Islet precursor cell (in vitro differentiated cells): ENCODE measurements at places on chromosomes 1 and 21.

DNA sequence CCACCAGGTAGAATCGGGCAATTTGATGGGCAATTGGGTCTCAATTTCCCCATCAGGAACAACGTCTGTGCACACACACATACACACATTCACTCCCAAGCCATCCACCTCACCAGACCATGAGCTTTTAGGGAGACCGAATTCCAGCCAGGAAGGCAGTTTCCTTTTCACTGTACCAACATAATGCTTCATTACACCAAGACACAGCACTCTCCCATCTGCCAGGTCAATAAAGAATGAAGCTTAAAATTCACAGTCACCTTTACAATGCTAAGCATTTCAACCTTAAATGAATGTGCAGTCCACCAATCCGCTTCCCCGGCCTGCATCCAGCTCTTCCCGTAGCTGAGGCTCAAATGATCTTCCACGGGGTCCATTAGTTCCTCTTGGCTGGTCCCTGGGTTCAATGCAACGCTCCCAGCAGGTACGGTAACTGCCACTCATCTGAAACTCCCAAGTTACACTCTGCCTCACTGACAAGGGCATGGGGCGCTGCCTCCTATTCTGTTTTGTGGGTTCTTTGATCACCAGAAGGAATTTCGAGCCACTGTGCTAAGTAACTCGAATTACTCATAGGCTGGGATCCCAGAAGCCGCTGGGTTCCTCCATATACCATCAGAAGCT lies 105.0 kb downstream of the SIM2 start:
- no peak for DNase-seq

- no peak for DNase-seq
Measured at GRCh38 chr1:245546875-245547274, 392.1 kb downstream of the KIF26B start.

GRCh38 chr1:39825432-39825941 lies 36.8 kb upstream of the BMP8B start:
- DNase-seq: no peak

- DNase-seq: no peak
Measured at GRCh38 chr1:230743899-230744298, 3.3 kb upstream of the CAPN9 start.

DNA sequence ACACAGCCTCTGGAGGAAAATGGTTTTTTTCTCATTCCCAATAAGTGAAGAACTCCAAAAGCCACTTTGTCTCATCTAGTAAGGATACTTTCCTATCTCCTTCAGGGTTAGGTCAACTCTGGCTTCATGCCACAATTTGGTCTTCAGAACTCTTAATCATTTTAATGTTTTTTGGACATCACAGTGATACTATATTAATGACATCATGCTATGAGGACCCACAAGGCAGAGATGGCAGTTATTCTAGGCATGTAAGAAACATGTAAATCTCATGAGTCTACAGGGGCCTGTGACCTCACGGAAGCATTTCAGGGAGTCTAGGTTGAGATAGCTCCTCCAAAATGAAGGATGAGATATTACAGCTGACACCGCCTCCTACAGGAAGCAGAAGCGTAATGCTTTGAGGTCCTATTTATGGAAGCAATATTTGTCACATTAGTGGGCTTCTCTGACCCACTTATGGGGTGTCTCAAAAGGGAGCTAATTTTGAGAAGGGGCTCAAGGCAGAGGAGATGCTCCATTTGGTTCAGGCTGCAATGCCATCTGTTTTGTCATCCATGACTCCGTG lies 5.0 kb upstream of the GPR137B start:
- DNase-seq: no peak

GRCh38 chr1:235244974-235245592 lies 82.9 kb downstream of the ARID4B start:
- no peak for DNase-seq

DNA sequence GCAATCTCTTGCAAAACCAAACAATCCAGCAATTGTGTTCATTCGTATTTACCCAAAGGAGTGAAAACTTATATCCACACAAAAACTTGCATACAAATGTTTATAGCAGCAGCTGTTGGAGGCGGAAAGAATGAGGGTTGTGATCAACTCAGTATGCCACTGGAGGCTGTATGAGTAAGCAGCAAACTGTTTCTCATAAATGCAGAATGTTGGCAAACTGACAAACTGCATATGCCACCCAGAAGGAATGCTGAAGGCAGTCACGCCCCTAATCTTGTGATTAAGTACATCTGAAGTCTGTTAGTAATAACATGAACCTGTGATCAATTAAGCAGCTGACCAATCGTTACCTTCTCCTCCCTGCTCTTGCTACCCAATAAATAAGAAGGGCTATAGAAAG lies 60.5 kb upstream of the CR2 start:
- no peak for DNase-seq

- no peak for DNase-seq
Measured at GRCh38 chr1:24925082-24925779, 4.8 kb downstream of the RUNX3 start.

DNA sequence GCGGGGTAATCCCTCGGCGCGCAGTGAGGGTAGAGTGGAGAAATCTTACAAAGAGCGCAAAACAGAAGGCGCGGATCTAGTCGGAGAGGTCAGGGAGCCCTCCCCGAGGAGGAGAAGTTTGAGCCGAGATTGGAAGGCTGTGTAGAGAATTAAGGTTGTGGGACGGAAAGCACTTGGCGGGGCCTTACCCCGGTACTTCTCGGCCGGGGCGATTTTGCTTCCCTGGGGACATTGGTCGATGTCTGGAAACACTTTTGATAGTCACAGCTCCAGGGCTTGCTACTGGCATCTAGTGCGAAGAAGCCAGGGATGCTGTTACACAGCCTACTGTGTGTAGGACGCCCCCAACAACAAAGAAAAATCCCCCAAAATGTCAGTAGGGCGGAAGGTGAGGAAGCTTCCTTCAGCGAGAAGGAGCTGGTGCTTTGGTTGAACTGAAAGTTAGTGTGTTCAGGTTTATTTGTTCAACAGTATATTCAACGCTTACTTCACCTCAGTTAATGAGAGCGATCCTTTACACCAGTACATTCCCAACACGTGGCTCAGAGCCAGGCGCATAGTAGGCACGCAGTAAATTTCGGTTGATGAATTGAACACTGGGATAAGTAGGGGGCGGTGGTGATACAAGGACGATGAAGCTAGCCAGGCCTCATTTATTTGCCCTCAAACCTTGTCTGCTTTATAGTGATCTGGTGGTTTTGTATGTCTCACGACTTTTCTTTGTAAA lies 807 bp downstream of the CEP85 start:
- peak; percentile 61 for DNase-seq

- DNase-seq: peak; percentile 62
Measured at GRCh38 chr1:214445199-214445598, 106.2 kb downstream of the PTPN14 start.

DNA sequence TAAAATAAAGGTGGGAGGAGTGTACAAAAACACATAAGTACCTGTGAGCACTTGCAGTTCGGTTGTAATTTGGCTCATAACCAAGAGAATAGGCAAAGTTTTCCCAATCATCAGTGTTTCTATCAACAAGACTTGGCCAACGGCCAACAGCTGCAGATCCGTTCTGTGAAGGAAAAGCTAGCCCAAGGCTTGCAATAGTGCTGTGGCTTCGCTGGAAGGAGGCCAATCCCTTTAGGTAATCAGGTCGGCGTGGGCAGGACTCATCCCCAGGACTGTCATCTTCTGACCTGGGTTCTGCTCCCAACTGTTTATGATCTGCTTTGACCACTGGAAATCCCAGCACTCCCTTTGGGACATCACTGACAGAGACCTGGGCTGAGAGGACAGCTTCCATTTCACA lies 107.8 kb downstream of the LYST start:
- DNase-seq: no peak

- no peak for DNase-seq
Measured at GRCh38 chr21:15301014-15301413, 236.2 kb upstream of the NRIP1 start.

GRCh38 chr1:220872296-220872695 lies 6.9 kb upstream of the HLX start:
- no peak for DNase-seq

GRCh38 chr1:210715072-210715471 lies 386.4 kb downstream of the HHAT start:
- DNase-seq: peak; percentile 71

GRCh38 chr1:6010554-6010953 lies 18.3 kb upstream of the NPHP4 start:
- DNase-seq: no peak

GRCh38 chr21:29810871-29811270 lies 128.9 kb downstream of the GRIK1 start:
- no peak for DNase-seq

- no peak for DNase-seq
Measured at GRCh38 chr1:45685308-45686014, 872 bp downstream of the GPBP1L1 start.

- DNase-seq: peak; percentile 63
Measured at GRCh38 chr1:40834968-40835545, 27.1 kb downstream of the CITED4 start.

- DNase-seq: peak; percentile 89
Measured at GRCh38 chr1:220786337-220787068, at the start of gene MTARC1. Gene MTARC1 (plus strand): TSS chr1:220786913. CDS start chr1:220786945, 32 bp downstream.

DNA sequence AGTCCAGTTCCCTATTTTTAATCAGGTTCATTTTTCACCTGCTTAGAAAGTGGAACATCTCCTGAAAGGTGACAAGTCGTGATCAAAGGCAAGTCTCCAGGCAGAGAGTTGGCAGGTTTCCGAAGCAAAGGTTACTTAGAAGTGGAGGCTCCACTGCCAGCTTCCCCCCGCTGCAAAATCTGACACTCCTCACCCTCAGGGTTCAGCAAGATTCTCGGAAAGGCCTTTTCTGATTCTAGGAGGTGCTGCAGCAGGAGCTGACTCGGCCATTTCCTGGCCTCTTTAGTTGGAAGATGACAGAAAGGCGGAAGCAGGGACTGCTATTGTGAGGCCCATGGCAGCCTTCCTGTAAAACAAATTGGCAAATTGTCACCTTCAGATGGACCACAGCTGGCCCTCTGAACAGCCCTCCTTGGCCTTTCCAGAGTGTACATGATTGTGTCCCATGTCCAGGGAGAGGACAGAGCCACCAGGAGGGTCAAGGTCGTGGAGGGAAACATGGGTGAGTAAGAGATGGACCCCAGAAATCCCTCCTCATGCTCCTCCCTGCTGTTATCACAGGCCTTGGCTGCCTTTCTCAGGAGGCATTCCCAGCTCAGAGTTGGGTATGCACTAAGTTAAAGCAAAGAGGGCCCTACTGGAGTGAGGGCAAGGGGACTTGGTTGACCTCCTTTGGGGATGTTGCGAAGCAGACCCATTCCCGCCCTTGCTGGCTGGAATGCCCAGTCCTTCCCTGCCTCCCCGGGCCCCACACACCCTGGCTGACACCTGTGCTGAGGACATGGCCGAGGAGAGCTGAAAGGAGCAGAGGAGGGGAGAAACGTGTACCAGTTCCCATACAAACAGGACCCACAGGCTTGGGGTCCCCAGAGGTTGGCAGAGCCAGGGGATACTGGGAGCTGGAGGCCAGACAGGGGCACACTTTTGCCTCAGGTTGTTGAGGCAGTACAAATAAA lies 115.5 kb upstream of the IRF2BP2 start:
- DNase-seq: peak; percentile 62

DNA sequence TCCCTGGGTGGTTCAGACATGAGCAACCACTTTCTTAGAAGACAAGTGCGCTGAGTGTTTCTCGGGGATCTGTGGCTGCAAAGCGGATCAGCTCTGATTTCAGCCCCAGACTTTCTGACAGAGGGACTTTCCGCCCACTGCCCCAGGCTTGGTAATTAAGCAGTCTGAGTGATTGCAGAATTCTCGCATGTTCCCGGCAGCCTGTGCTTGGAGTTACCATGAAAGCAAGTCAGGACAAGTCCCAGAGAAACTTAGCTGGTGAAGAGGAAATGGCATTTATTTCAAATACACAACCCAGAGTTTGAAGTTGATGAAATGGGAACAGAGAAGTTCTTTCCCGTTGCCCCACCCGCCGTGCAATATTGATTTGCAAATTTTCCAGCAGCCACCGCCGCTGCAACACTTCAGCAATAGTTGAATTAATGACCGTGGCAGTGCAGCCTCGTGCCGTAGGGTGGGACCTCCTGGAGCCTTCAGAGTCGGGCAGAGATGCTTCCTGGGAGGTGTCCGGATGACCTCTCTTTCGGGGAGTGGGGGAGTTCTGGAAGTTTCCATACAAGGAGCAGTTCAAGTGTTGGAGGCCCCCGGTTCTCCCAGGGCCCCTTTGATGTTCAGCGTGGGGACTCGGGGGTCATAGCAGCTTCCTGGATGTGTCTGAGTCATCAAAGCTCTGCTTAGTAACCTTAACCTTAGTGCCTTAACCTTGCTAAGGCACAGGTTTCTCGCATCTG lies 134.7 kb downstream of the KAZN start:
- DNase-seq: peak; percentile 92

DNA sequence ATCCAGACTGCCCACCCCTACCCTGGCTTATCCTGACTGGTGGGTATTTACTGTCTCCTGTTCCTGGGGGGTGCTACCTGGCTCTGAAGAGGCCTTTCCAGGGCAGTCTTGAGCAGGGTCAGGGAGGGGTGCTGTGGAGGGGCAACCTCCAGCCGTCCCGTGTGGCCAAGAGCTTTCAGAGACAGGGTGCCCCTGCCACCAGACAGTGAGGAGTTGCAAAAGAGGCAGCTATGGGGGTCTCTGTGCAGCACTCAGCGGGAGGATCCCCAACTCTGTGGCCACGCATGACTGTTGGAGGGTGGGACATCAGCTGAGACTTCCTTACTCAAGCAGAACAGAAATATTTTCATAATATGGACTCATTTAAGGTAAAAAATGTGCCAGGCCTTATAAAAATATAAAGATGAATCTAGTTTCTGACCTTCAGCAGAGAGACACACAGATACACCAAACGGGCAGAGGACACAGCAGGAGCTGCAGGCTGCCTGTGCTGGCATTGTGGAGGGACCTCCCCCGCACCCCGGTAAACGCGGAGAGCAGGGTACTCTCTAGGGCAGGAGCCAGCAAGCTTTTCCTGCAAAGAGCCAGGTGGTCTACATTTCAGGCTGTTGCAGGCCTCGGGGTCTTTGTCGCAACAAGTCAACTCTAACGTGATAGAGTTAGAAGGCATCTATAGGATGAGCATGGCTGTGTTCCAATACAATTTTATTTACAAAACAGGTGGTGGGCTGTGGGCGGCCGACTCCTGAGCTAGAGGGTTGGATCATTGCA lies 252.6 kb downstream of the RHOU start:
- DNase-seq: peak; percentile 35

- no peak for DNase-seq
Measured at GRCh38 chr1:99869304-99869703, 19.1 kb downstream of the AGL start.

- DNase-seq: no peak
Measured at GRCh38 chr1:174775621-174776020, 224.1 kb upstream of the CACYBP start.

GRCh38 chr1:9882296-9882944 lies 27.6 kb downstream of the CTNNBIP1 start:
- no peak for DNase-seq
